ENCODE measurements at places on chromosomes 11 and 22. TPM values are rescaled to one million over a fixed set of nuclear protein-coding genes. Genes with fewer than 3 reads are reported as not detected.

DNA sequence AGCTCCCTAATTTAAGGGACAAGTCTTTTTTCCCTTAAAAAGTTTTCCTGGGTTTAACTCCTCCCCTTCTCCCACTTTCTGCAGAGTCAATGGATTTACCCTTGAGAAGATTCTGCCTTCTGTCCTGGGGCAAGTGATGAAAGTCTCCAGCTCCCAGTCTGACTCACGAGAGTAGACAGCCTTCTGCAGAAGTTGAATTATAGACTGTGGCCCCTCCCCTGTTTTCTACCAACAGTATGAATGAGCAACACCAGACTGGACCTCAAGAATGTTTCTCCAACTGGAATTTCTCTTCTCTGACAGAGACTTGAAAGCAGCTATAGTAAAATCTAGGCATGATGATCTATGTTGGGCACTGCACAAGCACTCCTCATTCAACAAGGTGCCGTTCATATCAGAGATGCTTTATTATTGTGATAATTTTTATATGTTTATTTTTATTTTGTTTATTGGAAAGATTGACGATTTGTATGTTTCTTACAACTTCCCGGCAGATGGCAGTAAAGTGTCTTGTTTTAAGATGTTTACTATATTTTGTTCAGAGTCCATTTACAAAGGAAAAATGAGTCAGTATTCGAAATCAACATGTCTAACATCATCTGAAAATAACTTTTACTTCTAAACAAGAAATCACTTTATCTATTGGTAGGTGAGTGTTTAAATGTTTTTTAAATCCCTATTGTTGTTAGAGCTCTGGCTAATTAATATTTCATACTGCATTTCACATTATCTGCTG lies 56.6 kb downstream of the LMO2 start:
- H3K4me1 ChIP-seq, result no peaks in the 10 kb centered on the region
- DNase-seq, result no peak
- no peak overlapping the region for H3K27ac ChIP-seq
- H3K4me3 ChIP-seq, result no peak overlapping the region
- H3K36me3 ChIP-seq, result no peaks in the 10 kb centered on the region

GRCh38 chr11:6249770-6250555 lies 9.7 kb upstream of the CCKBR start:
- no peaks in the 10 kb centered on the region for H3K27me3 ChIP-seq
- no peak for DNase-seq
- peaks cover 8% of the 10 kb centered on the region for H3K4me1 ChIP-seq
- no peak overlapping the region for H3K27ac ChIP-seq
- no peaks in the 10 kb centered on the region for H3K36me3 ChIP-seq

DNA sequence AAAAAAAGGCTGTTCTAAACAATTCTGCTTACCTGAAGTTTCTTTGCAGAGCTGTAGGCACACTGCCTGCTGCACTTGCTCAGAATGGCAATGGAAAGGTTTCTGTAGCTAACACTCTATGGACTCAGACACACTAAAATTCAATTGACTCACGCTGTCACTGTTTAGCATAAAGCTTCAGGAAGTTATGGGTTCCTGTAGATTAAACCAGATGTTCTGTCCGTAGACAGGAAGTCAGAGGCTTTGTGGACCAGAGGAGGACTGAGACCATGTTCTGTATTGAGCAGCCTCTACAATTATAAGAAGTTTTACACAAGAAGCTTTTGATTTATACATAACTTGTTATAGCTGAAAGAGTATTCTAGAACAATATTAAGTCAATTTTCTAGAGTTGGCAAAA lies 70.4 kb downstream of the GLYATL1 start:
- no peak overlapping the region for H3K27ac ChIP-seq
- no peaks in the 10 kb centered on the region for H3K36me3 ChIP-seq
- no peak for DNase-seq
- no peak overlapping the region for H3K4me3 ChIP-seq
- peaks cover 3% of the 10 kb centered on the region for H3K4me1 ChIP-seq

Gene OR5A1
- total RNA-seq, result not detected
